Hepatocyte (in vitro differentiated cells): ENCODE measurements at places on chromosomes 7 and 10. TPM values are rescaled to one million over a fixed set of nuclear protein-coding genes. Genes with fewer than 3 reads are reported as not detected.

DNA sequence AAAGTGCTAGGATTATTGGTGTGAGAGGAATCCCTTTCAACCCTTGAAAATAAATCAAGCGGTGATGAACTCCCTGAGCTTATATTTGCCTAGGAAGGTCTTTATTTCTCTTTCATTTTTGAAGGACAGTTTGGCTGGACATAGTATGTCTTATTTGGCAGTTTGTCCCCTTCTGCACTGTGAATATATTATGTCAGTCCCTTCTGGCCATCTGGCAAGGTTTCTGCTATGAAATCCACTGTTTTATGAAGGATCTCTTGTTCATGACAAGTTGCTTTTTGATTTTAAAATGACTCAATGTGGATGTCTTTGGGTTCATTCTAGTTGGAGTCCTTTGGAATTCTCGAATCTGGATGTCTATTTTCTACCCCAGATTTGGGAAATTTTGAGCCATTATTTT, 21.7 kb upstream of the MCM10 start:
- DNase-seq = no peak

Gene KCND2
- 2.6 and 3.6 TPM in 2 replicates for total RNA-seq

Gene MBL2
- total RNA-seq = 0.64 and 1.1 TPM in 2 replicates

Gene NPY
- total RNA-seq = 6.3 and 9.4 TPM in 2 replicates

- DNase-seq = no peak
These were observed 319.2 kb downstream of the DPP6 start for GRCh38 chr7:154371424-154371823.

GRCh38 chr7:118158766-118159165, 25.2 kb upstream of the LSM8 start:
- no peak for DNase-seq

DNA sequence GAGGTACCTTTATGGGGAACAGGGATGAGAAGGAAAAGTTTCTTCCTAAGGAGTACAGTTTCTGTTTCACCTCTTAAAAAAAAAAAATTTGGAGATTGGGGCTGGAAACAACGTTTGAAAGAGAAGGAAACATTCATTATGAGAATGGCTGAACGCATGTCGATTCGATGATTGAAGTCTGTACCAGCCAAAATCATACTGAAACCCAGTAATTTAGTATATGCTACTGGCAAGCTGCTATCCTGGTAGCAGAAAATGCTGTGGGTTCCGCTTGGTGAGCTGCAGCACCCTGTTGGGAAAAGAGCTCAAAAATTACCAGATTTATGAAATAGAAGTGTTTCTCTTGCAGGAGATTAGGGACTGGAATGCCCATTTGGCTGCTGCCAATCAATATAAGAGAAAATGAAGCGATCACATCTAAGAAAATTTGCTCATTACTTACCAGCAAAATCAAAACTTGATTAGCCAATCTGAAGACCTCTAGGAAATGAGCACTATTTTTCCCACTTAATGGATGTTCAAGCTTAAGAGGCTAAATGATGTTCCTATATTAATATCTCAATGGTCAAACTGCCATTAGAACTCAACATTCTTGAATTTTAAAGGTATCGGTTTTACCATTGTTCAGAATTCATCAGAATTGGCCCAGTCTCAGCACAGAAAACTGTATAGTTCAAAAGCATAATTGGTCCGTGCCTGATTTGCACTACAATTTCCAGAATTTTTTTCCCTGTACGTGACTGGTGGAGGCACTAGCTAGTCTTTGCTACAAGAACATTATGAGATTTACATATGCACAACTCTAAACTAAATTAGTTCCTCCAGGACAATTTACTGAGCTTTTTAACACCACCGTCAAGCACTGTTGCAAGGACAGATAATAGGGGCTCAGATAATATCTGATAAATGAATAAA, 1.2 kb upstream of the ITGB1 start:
- DNase-seq = no peak

Gene ITIH2
- total RNA-seq = 181 and 194 TPM in 2 replicates

DNA sequence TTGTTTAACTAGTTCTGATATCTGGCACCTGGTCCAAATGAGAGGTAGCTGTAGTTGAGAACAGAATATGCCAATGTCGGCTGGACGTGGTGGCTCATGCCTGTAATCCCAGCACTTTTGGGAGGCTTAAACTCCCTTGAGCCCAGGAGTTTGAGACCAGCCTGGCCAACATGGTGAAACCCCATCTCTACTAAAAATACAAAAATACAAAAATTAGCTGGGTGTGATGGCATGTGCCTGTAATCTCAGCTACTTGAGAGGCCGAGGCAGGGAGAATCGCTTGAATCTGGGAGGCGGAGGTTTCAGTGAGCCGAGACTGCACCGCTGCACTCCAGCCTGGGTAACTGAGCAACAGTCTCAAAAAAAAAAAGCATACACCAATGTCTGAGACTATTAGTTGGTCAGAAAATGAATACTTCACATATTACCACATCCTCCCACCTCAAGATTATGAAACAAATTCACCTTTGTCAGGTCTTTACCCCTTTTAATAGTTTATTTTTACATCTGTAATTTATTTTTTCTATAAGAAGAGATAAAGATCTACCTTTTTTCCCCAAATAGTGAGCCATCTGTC, 38.8 kb downstream of the EPC1 start:
- DNase-seq = no peak

DNA sequence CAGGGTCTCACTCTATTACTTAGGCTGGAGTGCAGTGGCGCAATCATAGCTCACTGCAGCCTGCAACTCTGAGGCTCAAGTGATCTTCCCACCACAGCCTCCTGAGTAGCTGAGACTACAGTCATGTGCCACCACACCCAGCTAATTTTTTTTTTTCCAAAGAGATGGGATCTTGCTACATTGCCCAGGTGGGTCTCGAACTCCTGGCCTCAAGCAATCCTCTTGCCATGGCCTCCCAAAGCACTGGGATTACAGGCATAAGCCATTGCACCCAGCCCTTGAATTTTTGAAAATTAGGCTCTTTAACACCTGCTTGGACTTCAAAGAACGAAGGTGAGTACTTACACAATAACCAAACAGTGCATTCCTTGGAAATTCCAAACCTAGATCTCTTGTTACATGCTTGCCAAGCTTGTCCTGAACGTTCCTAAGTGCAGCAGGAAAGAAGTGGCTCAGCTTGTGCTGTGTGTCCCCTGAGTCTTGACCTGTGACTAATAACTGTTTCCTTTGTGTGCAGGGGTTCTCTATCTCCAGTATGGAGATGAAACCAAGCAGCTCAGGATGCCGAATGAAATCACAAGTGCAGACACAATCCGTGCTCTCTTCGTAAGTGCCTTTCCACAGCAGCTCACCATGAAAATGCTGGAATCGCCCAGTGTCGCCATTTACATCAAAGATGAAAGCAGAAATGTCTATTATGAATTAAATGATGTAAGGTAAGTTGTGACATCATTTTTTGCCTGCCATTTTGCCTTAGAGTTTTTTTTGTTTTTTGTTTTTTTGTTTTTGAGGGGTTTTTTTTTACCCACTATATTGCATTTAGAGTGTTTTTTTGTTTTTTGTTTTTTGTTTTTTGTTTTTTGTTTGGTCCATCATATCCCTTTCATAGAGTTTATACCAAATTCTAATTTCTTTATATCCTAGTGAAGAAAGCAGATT, 223.8 kb downstream of the KIAA1217 start:
- DNase-seq = no peak

- no peak for DNase-seq
These were observed 4.7 kb upstream of the MUC12 start for GRCh38 chr7:100964630-100965029.

DNA sequence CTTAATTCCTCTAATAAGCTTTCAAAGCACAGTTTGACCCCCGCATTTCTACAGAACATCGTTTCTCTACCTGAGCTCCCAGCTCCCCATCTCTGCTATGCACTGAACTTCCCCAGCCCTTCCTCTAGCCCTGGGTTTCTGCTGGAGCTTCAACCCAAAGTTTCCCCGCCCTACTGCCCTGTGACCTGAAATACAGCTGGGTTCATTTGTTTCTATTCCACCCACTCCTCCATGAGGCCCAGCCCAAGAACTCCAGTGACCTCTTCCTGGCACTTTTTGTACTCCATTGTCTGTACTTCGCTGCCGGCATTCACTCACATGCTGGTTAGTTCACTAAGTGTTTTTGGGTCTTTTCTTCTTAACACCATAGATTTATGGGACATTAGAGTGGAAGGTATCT, 35.8 kb downstream of the ADRB1 start:
- DNase-seq = no peak

Gene HOXA13
- total RNA-seq = 13.0 and 14.2 TPM in 2 replicates

GRCh38 chr10:132547421-132547861, 9.9 kb downstream of the INPP5A start:
- no peak for DNase-seq

Gene PRLHR
- total RNA-seq = not detected in 2 replicates

DNA sequence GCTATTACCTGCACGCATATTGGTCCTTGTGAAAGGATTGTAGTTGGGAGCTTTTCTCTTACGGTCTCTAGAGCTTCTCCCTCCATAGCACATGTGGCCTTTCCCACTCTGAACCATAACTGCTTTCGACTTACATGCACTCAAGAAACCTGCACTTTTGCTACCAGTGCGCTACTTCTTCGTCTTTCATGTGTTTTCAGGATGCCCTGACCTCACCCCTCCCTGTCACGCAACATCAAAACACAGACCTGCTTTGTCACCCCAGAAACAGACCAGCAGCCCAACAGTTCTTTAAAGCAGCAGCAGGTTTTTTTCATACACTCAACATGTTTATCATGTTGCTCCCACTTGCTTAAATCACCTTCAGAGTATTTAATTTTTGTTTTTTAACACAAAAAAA, 243.5 kb upstream of the TCF7L2 start:
- no peak for DNase-seq

GRCh38 chr7:85516675-85517074, 329.8 kb upstream of the SEMA3D start:
- no peak for DNase-seq

- no peak for DNase-seq
These were observed 55.0 kb downstream of the RELN start for GRCh38 chr7:103934508-103934907.

- DNase-seq = no peak
These were observed 84.9 kb upstream of the SKAP2 start for GRCh38 chr7:26949319-26949718.

- no peak for DNase-seq
These were observed 42.6 kb upstream of the MYL10 start for GRCh38 chr7:101671371-101672356.

GRCh38 chr10:119268871-119269506, 61.6 kb downstream of the GRK5 start:
- DNase-seq = no peak

Gene XPNPEP1
- total RNA-seq = 89.7 and 99.4 TPM in 2 replicates

Gene CABCOCO1
- total RNA-seq = 0.36 and 1.6 TPM in 2 replicates

DNA sequence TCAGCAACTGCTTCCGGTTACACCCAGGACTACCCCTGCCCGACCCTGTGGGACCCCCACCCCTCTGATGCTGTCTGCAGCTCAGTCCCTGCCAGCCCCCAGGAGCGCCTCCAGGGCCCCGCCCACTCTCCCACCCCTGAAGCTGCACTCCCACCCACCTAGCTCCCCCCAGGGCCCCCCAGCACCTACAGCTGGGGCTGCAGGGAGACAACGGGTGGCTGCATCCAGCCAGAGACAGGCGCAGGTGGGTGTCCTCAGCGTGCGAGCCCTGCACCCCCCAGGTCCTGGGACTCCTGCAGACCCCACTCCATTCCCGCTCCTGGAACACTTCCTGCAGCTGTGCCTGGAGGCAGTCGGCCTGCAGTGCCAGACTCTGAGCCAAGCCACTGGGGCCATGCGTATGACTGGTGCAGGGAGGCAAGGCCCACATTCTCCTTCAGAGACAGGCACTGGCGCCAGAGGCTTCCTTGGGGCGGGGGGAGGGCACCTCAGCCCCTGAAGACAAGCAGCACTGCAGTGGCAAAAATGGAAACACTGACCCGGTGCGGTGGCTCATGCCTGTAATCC, 6.1 kb downstream of the CYP2W1 start:
- no peak for DNase-seq

DNA sequence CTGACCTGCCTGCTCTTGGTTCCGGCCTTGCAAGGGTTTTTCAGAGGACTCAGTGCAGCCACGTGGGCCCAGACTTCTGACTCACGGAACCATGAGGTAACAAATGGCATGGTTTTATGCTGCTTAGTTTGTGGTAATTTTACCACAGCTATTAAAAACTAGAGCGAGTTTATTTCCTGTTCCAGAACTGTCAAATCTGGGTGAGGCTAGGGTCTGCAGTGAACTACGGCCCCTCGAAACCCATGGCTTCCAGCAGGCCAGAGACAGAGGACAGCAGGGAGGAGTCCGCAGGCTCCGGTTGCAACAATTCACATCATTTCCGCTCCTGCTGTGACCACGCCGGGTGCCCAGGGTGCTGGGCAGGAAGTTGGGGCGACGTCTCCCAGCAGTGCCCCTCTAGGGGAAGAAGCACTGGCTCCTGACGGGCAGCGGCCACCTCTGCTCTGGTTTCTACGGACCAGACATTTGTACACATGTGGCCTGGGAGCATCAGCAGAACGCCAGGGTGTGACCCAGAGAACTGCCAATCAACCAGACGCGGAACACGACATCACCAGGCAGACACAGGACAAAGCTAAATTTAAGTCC, 74.8 kb downstream of the ADARB2 start:
- no peak for DNase-seq

DNA sequence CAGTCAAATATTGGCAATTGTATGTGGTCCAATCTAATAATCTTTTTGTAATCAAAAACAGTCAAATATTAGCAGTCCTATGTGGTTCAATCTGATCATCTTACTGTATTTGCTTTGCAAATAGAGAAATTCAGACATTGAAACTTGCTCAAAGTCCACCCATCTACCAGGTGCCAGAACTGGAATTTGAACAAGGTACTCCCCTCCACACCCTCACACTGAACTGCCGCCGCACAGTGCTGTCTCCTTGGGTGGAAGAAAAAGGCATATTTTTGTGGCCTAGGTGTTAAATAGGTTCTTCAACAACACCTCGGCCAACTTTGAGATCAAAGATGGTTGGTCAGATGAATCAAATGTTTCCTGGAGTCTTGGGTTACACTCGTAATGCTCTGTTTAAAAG, 544.2 kb upstream of the GALNT17 start:
- DNase-seq = no peak

Gene ECHDC3
- 14.8 and 16.1 TPM in 2 replicates for total RNA-seq

- no peak for DNase-seq
These were observed 670 bp downstream of the RCC1L start for GRCh38 chr7:75072981-75073283.

Gene NANOS1
- total RNA-seq = 3.8 and 4.5 TPM in 2 replicates

Gene HMX2
- not detected in 2 replicates for total RNA-seq

Gene HGF
- total RNA-seq = 29.7 and 33.2 TPM in 2 replicates

DNA sequence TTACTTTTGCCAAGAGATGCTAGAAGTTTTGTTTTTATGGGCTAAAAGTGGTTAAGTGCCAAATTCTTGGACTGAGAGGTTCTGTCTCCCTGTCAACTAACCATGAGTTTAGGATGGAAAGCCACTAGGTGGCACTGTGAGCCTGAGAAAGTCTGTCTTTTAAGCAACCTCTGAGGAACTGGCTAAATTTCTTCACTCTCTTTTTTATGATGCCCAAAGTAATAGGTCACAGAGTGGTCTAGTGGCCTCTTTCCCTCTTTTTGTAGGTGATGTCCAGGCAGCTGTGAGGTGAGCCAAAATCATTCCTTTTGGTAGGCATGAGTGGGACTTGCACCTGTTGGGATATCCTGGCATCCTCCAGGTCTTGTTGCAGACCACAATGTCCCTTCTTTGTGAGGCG, 56.8 kb downstream of the SND1 start:
- peak; percentile 86 for DNase-seq

GRCh38 chr10:24731942-24732341, 8.3 kb upstream of the ARHGAP21 start:
- no peak for DNase-seq

- no peak for DNase-seq
These were observed 196.3 kb downstream of the JCAD start for GRCh38 chr10:29862923-29863614.

GRCh38 chr7:54944179-54944578, 74.6 kb upstream of the EGFR start:
- DNase-seq = no peak

Gene POM121C
- total RNA-seq = 10.3 and 13.4 TPM in 2 replicates

- no peak for DNase-seq
These were observed 70.3 kb upstream of the GSDME start for GRCh38 chr7:24827589-24827988.
